ENCODE measurements at places on chromosomes 6 and 20.

DNA sequence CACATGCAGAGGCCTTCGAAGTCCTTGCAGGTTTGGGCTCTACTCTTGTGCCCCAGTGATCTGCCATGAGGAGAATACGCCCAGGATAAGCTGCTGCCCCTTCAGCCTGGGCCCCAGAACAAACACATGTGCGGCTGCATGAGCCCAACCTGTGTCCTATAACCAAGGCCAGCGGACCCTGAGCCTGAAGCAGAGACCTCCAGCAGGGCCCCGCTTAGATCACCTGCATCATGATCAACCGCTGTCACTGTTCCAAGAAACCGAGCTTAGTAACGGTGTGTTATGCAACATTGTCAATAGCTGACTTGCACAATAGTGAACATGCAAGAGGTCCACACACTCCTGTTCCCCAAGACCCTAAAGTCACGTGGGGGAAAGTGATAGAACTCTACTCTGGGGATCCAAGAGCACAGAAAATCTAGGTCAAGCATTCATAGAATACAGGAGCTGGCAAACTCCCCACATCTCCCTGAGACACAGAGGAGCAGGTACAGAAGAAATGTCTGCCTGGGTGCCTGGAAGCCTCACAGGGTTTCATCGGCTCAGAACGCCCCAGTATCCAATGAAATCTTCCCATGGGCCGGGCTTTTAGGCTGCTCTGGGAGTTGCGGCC is 136.2 kb downstream of the BMP7 start:
- DNase-seq: no peak

DNA sequence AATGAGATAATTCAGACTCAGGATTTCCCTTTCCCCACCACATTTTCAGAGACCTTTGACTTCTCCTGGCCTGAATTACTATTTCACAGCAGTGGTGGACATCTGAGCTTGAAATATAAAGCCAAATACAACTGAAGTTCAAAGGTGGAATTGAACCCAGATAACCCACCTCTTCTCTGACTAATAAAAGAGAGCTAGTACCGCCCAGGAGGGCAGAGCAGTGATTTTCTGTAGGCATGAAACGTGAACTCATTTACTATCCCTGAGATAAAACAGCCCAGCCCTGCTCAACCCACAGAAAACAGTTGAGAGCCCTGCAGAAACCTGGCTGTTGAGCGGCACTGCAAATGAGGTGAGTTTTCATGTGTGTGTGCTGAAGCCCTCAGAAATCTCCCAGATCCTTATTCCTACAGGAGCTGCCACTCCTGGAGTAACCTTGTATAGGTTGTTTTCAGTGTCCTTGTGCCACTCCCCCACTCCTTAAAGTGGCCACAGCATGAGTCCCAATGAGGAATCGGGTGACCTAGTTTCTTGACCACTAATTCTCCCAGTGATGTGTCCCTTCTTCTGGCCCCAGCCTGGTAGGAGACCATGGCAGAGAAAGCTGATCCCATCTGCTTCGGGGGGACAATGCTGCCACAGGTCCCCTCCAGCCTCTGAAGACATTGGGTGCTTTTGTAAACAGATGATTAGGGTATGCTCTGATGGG is 99.2 kb downstream of the NOL4L start:
- DNase-seq: no peak

DNA sequence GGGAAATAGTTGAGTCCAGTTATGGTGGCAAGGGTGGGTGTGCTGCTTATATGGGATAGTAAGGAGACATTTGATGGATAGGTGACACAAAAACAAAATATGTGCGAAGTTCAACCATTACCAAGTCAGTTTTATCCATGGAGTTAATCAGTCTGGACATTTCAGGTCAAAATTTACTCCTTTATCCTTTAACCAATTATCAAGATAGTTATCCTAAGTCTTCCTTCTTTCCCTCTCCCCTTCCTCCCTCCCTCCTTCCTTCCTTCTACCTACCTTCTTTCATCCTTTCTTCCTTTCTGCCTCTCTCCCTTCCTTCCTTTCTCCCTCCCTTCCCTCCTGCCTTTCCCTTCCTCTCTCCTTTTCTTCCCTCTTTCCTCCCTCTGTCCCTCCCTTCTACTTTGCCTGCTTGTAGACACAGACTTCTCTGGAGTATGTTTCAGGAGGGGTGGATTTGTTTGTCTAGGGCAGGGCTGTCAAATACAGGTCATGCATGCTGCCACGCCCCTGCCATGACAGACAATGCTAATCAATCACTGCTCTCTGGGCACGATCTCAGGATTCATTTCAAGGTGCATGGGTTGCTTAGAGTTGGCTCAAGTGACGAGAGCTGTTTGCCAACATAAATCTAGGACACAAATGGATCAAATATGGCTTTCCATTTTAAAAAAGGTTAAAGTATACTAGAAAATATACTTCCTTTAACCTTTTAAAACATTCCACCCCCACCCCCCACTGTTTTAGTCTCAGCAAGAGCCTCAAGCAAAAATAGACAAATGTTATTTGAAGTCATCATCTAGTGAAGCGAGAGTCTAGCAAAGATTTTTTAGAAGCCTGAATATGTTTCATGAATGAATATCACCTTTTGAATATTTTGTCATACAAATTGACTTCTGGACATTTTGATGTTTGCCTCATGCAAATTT is 281.6 kb upstream of the CITED2 start:
- no peak for DNase-seq

- no peak for DNase-seq
Measured at GRCh38 chr6:79570129-79571029, 33.1 kb upstream of the LCA5 start.

GRCh38 chr6:21064756-21065340 is 528.7 kb upstream of the SOX4 start:
- DNase-seq: no peak

DNA sequence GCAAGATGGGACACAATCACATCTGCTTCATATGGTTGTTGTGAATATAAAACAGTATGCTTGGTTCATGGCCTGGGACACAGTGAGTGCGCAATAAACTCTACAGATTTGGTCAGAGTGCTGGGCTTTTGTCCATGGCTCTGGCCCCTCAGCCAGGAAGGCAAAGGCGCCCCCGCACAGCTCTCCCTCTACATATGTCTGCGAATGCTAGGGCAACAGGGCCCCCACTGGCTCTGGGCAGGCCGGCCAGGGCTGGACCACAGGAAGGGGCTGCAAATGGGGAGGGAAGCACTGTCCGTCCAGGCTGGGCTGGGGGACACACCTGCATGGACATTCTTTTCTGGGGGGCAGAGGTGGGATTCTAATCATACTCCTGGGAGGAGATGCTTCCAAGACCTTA is 151.8 kb upstream of the MLN start:
- DNase-seq: no peak

GRCh38 chr6:15423286-15423993 is 177.6 kb downstream of the JARID2 start:
- no peak for DNase-seq

DNA sequence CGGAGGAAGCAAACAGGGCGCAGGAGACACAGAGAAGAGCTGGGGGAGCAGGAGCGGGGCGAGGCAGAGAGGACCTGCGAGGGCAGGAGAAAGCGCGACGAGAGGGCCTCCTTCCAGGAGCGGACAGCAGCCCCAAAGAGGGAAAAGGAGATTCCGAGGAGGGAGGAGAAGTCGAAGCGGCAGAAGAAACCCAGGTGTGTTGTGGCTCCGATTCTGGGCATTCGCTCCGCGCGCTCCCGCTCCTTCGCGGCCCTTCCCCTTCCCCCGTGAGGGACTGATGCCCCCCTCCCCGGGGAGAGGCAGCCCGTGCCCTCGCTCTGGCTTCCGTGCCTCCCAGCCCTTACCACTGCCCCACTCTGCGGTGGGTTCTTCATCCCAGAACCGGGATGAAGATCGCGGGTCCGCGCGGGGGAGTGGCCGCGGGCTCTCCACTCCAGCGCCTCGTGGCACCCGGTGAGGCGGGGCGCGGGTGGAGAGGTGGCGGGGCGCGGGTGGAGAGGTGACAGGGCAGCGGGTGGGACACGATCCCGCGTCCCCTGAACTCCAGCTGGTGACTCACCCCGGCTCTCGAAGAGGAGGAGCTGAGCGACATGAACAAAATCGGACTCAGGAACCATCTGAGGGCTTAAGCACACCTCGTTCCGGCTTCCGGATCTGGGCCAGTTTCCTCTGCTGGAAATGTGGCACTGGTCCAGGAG is 22.4 kb downstream of the TMC2 start:
- DNase-seq: no peak

GRCh38 chr6:79718509-79719247 is 87.5 kb downstream of the SH3BGRL2 start:
- no peak for DNase-seq

DNA sequence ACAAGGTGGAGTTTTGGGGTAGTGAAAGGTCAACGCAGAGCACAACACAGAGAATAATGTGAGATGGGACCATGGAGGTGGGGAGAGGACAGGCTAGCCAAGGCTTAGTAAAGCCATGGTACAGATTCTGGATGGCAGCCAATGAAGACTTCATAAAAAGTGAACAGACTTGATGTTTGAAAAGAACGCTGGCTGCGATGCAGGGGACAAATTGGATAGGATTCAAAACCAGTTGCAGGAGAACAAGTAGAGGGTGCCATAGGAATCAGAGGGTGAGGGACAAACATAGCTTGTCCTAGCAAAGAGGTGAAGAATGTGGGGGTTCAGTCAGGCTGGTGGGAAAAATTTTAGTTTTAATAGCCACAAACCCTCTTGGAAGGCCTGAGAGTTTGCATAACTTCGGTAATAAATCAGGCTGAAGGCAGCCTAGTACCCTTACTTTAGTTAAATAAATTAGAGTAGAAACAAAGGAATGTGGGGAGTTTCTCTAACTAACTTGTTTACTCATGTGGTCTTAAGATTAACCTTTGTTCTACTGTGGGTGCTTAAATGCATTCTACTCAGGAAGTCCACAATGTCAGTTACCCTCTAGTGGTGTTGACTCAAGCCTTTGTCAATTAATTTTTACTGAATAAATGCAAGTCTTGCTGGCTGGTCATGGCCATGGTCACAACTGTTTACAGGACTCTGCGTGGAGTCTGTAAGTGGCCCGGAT is 216.4 kb downstream of the C6orf118 start:
- peak; percentile 93 for DNase-seq

DNA sequence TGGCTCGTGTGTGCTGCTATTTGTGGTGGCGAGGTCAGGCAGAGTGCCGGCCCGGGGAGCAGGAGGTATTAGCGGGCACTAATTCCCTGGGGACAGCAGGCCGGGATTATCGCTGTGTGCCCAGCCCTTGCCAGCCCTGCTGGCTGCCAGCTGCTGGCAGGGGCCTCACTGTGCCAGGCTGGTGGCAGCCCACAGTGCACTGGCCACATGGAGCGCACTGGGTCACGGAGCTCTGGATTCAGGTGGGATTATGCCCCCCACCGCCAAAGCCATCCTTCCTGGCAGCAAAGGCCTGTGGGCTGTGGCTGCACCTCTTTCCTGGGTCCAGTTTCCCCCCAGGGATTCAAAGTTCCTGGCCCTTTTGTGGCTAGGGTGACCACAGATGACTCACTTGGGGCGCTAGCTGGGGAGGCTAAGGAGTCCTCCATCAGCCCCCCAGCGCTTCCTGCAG is 59.7 kb downstream of the YTHDF1 start:
- DNase-seq: no peak

GRCh38 chr6:166489301-166490155 is 97.0 kb downstream of the RAMACL start:
- no peak for DNase-seq

GRCh38 chr20:43691928-43692524 is 25.1 kb downstream of the MYBL2 start:
- peak; percentile 31 for DNase-seq

Data from SJSA1 (cell line).